ENCODE measurements at places on chromosomes 3 and 15.
A peak's percentile ranks its signal among the peaks of the same experiment; 100 is the strongest.

GRCh38 chr15:39414201-39414600, 166.7 kb upstream of the THBS1 start:
- peak; percentile 39 for DNase-seq

GRCh38 chr3:104846270-104846669, 520.4 kb upstream of the ALCAM start:
- DNase-seq: no peak

DNA sequence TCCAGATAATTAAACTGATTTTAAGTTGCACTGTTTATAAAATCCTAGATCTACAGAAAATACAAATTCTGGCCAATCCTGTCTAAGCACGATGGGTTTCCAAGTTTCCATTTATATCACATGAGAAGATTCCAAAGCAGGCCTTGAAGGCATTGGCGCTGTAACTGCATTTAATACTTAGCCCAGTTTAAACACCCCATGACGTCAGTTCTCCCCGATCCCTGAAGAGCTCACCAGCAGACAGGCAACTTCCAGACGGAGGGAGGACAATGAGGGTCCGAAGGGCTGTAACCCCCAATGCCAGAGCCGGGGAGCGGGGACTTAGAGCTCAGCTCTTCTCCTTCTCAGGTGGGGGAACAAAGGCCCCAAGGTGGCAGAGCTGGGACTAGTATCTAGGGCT, 117.3 kb downstream of the XXYLT1 start:
- no peak for DNase-seq

GRCh38 chr3:9122732-9123364, 126.6 kb downstream of the SRGAP3 start:
- DNase-seq: no peak

- no peak for DNase-seq
Measured at GRCh38 chr3:62824965-62825592, 50.1 kb downstream of the CADPS start.

- no peak for DNase-seq
Measured at GRCh38 chr15:50224606-50225005, 40.9 kb downstream of the HDC start.

DNA sequence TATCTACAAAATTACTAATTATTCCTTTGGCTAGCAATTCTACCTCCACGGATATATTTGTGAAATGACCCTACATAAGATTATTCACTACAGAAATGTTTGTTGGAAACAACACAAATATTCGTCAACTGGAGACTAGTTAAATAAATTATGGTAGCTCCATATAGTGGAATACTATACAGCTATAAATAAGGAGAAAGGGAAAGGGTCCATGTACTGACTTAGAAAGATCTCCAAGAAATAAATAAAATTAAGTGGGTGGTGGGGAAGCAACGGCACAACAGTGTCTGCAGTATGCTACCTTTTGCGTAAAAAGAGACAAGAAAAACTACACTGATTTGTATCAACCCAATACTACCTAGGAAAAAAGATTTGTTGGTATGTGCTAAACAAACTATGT, 96.7 kb upstream of the BHLHE40 start:
- no peak for DNase-seq

DNA sequence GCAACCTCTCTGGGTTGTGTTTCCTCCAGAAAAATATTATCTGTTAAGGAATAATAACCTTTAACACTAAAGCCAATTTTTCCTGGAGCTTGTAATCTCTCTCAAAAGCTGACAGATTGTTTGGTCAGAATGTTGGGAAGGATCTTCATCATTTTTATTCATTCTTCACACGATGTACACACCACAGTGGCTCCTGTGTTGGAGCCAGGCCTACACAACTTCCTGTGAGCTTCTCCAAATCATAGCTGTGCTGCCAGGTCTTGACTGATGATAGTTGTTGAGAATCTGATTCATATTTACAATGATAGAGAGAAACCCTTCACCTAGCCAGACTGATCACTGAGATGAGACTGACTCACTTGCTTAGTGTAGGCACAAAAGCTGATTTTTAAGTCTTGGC, 151.0 kb upstream of the ROBO2 start:
- DNase-seq: no peak

DNA sequence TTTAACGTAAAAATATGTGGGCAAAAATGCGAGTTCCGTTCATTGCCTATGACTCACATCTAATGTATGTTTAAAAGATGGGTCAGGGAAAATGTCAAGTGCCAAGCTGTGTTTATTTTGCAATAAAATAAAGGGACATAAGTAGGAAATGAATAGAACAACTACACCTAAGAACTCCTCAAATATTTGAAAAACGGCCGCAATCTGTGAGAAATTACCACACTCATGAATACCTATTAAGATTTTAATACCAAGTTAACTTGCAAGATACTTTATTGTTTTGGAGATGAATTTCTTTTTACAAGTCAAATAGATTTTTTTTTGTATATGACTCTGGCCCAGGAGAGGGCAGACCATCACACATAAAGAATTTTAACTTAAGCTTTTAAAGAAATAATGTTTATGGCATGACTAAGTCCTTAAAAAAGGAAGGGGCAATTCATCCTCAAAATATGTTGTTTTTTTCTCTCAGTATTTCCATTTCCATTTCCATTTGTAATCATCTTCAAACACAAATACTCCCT, 152.7 kb downstream of the SUCNR1 start:
- DNase-seq: peak; percentile 33

GRCh38 chr15:52405856-52406255, 110.3 kb upstream of the MYO5C start:
- DNase-seq: no peak

DNA sequence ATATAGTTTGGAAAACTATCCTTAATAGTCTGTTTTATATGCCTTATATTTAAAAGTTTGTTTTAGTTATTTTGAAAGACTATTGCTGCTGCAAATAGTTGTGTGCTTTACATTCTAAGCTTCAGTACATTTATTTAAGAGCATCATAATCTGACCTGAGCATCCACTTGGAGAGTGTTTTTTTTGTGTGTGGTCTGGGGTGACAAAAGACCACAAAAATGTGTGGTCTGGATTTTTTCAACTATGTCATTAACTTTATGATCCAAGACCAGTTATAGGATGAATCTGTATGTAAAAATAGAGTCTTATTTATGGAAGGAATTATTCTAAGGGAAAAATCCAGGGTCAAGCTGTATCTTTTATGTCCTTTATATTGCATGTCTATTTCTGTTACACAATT, 77.4 kb downstream of the SLTM start:
- DNase-seq: no peak

GRCh38 chr3:55554634-55555425, 67.7 kb upstream of the WNT5A start:
- DNase-seq: no peak

GRCh38 chr15:65914981-65915925, 46.0 kb downstream of the RAB11A start:
- DNase-seq: no peak

DNA sequence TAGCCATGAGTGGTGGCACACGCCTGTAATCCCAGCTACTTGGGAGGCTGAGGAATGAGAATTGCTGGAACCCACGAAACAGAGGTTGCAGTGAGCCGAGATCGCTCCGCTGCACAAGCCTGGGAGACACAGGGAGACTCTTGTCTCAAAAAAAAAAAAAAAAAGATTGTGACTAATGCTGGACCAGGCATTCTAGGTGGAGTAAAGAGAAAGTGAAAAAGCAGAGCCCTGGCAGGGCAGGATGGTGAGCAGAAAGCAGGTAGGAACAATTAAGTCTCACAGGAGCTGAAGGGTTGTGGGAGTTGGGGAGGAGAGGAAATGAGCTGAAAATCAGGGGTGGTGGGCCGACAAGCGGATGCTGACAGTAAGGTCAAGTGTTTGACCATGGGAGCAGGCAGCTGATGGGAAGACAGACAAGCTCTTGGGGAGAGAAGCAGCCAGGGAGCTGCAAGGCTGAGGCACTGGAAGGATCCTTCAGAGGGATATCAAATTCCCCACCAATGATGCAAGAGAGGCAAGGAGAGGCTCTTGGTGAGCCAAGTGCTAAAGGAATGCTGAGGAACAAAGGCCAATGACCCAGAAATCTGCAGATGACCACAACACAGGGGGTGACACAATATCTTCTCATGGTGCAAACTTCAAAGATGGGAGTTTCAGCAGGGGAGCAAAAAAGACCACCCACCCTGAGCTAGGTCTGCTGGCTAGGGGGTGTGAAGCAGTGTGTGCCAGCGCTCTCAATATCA, 251.1 kb downstream of the ULK4 start:
- DNase-seq: no peak

- no peak for DNase-seq
Measured at GRCh38 chr3:78912259-78912658, 855.5 kb downstream of the ROBO1 start.

DNA sequence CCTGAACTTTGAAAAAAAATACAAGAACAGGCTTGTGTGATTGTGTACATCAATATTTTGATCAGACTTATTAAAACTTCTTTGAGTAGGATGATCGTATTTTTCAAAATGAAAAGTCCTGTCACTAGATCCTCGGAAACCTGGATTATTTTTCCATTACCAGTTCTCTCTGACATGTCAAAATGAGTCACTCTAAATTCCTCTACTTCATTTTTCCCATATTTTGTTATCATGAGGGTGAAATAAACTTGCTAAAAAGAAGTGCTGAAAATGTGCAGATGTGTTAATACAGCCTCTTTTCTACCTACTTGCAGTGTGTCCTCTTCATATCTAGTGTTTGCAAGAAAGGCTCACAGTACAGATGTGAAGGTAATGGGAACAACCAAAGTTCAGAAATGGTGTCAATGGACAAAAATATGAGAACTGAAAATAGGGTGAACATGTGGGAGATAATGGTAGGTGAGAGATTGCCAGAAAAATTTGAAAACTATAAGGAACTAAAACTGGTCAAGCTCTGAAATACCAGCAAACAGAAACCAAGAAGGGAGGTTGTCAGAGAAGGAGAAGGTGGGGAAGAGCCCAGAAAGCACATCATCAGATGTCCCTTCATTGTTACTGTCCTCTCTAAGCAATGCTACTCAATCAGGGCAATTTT, 108.2 kb downstream of the EOMES start:
- DNase-seq: no peak

- no peak for DNase-seq
Measured at GRCh38 chr3:148997623-148998022, 6.3 kb downstream of the GYG1 start.

GRCh38 chr3:72482589-72483321, 365.5 kb downstream of the SHQ1 start:
- peak; percentile 89 for DNase-seq

DNA sequence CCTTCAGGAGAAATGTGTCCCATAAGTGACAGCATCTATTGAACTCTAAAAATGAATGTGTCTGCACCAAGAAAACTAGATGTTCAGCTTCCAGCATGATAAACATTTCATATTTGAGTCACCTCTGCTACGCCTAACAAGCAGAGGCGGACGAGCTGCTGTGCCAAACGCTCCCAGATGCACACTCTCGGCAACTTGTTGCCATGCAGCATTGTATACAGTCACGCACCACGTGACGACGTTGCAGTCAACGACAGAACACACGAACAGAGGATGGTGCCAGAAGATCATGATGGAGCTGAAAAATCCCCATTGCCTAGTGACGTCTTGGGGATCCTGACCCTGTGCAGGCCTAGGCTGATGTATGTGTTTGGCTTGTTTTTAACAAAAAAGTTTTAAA, 137.5 kb downstream of the XXYLT1 start:
- DNase-seq: no peak

DNA sequence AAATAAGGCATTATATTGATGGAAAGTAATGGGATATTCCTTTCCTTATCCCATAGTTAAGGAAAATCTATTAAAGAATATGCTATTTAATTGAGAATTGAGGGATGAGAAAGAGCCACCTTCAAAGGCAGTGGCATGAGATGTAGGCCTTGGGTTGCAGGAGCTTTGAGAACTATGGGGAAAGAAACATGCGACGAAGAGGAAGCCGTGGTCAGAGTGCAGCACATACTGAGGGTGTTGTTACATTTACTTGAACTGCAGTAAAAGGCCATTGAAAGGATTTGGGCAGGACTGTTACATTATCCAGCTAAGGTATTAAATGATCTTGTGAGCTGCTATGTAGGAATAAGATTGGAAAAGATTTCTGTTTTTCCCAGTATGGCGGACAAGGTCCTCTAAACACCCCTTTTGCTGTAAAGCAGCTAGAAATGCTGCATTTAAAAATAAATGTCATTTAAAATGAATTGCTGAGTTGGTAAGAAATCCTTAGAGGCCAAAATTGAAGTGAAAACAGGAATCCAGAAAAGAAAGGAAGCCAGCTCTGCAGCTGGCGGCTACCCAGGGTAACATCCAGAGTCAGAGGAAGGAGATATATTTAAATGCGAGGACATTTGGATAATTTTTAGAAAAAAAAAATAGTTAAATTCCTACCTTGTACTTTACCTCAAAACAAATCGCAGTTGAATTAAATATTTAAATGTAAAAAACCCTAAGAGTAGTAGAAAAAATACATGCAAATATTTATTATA, 61.7 kb downstream of the IL1RAP start:
- peak; percentile 46 for DNase-seq

DNA sequence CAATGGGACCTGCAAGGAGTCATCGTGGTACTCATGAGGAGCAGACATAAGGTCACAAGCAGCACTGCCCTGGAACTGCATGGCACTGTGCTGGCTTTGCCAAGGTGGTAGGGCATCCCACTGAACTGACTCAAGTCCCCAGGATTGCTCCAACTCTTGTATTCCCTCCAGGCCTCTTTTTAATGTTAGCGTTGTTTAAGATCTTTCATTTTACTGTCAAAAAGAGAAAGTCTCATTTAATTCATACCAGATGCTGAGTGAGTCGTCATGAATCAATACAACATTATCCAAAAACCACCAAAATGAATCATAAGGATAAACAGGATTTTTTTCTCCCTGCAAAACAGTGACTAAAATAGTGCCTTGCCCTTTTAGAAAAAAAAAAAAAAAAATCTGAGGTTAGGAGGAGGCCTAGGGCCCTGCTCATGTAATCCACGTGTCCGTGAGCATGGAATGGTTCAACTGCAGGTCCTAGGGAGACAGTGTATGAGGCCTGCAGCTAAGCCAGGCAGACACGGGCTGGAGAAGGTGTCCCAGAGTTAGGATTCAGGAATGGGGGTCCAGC, 36.7 kb upstream of the BLM start:
- DNase-seq: no peak

DNA sequence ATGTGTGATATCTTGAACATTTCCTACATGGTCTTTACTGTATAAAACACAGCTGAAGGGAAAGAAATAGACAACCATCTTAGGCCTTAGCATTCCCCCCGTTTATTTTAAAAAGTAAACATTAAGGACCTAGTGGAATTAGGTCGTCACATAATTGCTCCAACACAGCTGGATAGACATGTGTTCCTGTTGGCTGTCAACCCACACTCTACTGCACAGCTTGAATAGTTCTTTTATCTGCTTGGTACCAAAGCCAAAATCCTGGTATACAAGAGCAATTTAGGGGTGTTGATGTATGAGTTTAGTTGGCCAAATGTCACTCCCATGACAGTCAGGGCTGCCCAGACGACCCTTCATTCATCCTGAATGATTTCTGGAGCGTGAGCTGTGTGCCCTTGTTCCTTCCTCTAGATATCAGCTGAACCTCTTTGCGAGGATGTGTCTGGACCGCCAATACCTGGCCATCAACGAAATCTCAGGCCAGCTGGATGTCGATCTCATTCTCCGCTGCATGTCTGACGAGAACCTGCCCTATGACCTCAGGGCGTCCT, 179.7 kb downstream of the ITPR1 start:
- DNase-seq: no peak

GRCh38 chr15:83538682-83539081, 91.5 kb downstream of the SH3GL3 start:
- no peak for DNase-seq

Measured in inflammatory macrophage treated with lipopolysaccharide for 1 hour (primary cell).